Mesothelial cell of epicardium (in vitro differentiated cells): ENCODE measurements at places on chromosomes 11 and 22. TPM values are rescaled to one million over a fixed set of nuclear protein-coding genes. Genes with fewer than 3 reads are reported as not detected.

OR5D18 gene
- total RNA-seq, result not detected in 3 replicates

OR2AG2 gene
- total RNA-seq, result 0.11 to 0.29 TPM (median 0.27 TPM) in 3 replicates

GRCh38 chr11:95072948-95073347 is 6.2 kb downstream of the SRSF8 start:
- DNase-seq, result no peak

GRCh38 chr11:92423115-92424034 is 198.8 kb downstream of the FAT3 start:
- DNase-seq, result no peak

DNA sequence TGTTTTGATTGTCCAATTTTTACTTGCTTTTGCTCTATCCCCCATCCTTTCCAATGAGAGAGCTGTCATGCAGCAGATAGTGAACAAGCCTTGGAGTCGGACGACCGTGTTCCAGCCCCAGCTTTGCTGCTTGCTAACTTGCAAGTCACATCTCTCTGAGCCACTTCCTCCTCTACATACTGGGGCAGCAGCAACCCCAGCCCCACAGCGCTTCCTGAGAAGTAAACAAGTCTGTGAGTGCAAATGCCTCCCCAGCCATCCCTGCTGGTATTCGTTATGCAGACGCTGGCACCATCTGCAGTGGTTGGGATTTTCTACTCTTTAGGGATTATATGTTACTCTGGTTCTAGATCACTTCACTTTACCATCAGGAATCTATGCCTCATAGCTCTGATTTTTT is 35.0 kb downstream of the TPBGL start:
- peak; percentile 26 for DNase-seq

GRCh38 chr11:74288161-74288560 is 23.3 kb downstream of the P4HA3 start:
- no peak for DNase-seq

DNA sequence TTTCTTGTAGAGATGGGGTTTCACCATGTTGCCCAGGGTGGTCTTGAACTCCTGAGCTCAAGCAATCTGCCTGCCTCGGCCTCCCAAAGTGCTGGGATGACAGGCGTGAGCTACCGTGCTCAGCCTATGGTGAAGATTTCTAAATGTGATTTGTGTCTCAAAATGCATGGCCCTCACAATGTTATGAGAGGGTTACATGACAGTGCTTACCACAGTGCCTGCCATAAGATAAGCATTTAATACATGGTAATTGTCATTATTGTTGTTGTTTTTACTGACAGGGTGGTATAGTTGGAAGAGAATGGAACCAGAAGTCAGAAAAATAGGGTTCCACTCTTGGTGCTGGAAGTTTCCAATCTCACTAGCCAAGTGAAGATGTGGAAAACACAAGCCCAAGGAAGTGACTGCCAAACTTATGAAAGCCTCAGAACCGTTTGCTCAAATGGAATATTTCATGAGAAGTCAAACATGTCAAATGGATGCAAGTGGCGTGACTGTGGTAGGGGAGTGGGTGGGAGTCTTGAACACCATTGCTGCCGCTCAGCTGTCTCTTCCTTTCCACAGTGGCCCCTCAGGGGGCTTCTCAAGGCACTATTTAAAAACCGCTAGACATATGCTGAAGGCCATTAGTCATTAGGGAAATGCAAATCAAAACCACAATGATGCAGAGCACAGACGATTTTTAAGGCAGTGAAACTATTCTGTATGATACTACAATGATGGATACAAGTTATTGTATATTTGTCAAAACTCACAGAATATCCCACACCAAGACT is 29.1 kb upstream of the LMO2 start:
- no peak for DNase-seq

DNA sequence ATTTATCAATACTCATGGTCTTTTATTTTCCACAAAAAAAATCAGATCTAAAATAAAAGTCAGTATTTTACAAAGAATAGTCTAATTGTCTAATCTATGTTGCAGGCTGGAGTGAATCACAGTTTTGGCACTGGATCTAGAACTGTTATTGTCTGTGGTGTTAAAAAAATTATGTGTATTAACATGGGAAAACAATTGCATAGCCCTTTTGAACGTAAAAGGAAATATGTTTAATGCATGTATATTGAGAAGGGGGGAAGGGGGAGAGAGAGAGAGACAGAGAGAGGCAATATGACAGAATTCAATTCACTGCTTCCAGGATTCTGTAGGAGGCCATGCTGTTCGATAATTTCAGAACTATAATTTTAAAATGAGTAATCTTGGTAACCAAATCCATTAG is 324.9 kb upstream of the CCDC90B start:
- DNase-seq, result no peak
